Fibroblast of upper back skin (primary cell): ENCODE measurements at places on chromosomes 1 and 21.
A peak's percentile ranks its signal among the peaks of the same experiment; 100 is the strongest.

DNA sequence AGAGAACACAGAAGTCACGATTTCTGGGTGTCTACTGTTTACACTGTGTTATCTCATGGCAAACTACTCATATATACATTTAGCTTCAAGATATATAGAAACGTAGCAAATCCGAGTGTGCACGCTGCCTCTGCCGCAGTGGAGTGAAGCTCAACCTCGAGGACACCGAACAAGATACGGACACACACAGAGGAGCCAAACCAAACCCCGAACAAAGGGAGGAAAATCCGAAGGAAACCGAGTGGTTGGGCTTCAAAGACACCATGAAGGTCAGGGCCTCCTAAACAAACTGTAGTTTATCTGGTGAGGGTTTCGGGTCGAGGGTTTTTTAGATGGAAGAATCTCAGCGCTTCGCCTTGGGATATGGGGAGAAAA lies 34.5 kb downstream of the SLC45A1 start:
- no peak for DNase-seq

DNA sequence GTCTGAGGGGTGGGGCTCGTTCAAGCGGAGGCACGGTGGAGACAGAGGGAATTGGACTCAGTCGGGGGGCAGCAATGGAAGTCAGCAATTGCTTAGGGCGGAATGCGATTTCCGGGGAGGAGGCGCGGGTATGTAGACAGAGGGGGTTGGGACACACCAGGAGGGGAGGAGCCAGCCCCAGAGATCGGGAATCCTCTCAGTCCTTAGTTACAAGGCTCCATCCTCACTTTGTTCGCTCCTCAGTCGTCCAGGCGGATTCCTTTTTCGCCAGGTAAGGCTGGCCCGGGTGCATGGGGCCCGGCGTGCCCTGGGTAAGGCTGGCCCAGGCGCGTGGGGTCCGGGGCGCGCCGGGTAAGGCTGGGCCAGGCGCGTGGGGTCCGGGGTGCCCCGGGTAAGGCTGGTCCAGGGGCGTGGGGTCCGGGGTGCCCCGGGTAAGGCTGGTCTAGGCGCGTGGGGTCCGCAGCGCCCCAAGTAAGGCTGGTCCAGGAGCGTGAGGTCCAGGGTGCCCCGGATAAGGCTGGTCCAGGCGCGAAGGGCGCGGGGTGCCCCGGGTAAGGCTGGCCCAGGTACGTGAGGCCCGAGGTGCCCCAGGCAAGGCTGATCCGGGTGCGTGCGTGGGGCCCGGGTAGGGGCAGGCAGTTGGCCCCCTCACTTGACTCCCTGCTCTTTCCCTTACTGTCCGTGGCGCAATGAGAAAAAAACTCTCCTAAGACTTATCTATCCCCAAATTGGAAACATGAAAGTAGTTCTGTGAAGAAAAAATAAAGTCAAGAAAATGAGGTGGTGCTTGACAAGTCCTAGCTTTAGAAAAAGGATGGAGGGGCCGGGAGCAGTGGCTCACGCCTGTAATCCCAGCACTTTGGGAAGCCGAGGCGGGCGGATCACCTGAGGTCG lies at the start of gene L1TD1:
TSS of gene L1TD1 (plus strand) at position 199 of the 894 bp plus-strand sequence. CDS start 11,780 bp downstream, outside the sequence.
- peak; percentile 30 for DNase-seq

- DNase-seq: no peak
These were observed 177.8 kb downstream of the RUNX1 start for GRCh38 chr21:34871026-34871908.

DNA sequence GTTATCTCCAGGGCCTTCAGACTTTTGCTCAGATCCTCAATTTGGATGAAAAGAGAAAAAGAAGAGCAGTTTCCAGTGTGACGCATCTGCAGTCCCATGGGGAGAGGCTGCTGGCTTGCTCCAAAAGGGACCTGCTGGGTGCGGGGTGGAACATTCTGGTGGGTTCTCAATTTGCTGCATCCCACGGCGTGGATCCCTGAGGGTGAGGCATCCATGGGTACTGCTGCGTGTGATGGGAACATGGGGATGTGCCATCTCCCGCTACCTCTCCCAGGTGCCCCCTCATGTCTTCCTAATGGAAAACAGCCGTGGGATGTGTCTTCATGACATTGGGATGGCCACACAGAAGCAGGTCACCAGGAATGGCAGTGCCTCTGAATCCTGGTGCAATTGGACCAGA lies 221.3 kb upstream of the AJAP1 start:
- DNase-seq: no peak

DNA sequence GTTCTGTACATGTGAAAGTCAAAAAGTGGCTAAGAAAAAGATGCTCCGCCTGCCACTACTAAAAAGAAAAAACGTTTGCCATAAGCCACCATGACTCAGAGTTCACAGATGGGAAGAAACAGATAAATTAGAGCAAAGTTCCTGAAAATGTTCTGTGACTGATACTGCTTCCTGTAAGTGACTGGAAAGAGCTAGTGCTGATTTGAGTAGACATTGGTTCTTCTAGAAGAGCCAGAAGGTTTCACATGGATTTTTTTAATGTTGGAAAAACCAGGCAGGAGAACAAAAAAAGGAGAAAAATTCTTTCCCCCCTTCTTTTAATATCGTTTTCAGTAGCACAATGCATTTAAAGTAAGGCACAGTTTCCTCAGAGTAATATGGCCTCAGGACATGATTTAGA lies 221.4 kb downstream of the HLX start:
- peak; percentile 92 for DNase-seq

- DNase-seq: no peak
These were observed 516.3 kb upstream of the BEND5 start for GRCh38 chr1:49293016-49293415.

DNA sequence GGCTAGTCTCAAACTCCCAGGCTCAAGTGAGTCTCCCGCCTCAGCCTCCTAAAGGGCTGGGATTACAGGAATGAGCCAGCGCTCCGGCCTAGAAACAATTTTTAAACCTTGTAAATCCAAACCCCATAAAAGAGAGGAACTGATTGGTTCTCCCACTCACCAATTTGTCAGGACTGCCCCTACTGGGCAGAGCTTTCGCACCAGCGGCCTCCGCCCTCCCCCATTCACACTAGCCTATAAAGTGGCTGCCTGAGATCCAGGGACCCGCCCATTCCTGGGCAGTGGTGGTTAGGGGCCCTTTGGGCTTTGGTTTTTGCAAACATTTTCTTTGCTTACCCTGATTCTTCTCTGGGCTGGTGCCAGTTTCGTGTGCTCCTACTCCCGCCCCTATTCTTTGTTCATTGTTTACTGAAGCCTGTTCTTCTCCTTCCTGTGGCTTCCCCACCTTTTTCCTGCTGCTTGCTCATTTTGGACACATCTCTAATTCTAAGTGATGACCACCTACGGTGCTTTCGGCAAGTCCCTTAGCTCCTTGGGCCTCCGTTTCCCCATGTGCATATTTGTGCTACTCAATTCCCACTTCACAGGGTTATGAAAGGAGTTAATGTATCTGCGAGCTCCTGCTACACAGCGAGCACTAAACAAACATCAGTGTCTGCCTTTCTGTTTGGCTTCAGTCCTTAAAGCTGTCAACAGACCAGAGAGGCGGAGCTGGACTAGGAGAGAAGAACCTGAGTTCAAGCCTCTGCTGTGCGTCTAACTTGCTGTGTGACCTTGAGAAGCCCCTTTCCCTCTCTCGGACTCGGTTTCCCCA lies 39.8 kb upstream of the CLIC4 start:
- DNase-seq: peak; percentile 87

DNA sequence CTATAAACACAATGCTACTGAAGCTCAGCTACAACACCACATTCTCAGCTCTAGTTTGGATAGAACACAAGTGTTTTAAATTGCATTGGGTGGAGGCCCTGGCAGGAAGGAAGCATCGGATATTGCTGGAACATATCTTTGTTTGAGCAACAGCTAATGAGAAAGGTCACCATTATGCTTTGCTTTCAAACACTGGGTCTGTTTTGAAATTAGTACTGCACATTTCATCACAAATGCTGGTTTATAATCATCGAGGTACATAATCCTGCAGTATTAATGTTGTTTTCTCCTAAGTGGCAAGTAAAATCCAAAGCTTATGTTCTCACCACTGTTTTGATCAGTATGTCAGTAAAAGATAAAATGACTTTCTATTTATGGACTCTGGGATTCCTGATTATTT lies 61.5 kb upstream of the ARHGAP29 start:
- DNase-seq: no peak

DNA sequence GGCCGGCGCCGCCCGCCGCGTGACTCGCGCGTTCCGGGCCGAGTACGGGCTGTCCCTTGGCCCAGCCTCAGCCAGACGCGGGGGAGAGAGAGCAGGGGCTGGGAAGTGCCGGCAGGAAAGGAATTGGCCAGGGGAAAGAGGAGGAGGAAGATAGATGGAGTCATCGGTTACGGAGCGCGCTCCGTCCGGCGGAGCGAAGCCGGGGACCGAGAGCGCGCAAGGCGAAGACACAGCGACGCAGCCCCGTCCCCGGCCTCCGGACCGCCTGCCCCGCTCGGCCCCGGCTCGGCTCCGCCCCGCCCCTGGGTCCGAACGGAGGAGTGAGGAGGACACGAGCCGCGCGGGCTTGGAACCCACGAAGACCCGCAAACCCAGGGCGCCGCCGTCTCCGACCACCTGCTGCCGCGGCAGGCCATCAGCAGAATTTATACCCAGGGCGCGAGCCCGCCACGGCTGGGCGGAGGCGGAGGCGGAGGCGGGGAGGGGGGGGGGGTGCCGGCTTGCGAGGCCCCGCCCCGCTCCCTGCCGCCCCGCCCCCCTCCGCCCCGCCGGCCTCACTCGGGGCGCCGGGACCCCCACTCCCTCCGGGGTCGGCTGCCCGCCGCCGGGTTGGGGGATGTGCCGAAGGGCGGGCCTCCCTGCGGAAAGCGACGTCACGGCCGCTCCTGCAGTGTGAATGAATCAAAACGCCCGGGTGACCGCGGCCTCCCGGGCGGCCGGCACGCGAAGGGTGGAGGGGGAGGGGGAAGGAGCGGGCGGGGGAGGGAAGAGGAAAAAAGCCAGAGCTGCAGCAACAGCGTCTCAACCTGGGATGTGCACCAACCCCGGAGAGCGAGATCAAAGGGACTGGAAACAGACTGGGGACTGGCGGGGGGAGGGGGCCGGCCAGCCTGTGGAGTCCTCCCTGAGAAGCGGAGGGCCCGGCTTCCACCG lies at the start of gene LHX4:
TSS of gene LHX4 (plus strand) at position 782 of the 933 bp plus-strand sequence. CDS start 266 bp downstream, outside the sequence.
- no peak for DNase-seq

DNA sequence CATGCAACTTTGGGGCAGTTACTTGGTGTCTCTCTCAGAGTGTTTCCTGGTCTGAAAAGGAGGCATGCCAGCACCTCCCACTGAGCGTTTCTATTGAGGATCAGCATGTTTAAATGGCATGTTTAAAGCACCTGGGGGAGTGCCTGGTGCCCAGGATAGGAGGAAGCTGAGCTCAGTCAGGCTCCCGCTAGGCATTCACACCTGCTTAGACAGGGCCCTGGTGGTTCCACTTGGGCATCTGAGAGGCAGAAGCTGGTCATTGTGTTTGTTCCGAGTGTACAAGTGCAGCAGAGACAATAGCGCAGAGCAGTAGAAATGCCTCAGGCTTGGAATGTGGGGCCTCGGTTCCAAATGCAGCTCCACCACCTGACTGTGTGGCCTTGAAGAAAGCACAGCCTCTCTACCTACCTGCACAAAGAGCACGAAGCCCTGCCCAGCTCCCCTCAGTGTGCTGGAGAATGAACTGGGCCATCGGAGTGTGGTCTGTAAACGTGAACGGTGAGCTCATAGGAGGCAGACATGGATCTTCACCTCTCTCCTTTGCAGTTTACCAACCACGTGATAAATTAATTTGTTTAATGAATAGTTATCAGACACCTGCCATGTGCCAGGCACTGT lies 20.3 kb upstream of the TMEM222 start:
- no peak for DNase-seq

DNA sequence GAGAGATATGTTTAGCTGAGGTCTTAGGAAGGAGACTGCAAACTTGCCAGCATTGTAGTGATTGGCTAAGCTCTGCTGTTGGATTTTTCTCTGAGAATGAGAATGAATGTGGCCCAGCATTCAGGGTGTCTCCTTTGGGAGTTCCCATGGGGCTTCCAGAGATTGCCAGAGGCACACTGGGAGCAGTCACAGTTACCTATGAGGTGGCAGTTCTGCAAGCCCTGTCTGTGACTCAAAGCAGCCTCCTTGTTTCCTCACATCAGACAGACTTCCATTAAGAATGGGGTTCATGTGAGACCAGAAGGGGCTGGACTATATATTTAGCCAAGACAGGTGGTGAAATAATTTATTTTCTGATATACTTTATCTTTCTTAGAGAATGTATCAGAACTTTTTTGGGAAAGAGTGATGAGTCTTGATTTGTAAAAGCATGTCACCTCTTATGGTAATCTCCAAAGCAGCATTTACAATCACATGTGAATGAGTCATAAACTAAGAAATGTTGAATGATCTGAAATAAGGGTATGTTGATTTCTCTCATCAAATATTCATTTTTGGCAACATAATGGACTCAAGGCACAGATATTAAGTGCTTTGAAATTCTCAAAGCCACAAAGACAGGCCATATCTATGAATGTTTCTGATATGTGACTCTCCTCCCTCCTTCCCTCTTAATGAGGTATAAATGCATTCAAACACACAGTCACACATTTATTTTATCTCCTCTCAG lies 9.5 kb upstream of the SLC19A2 start:
- peak; percentile 7 for DNase-seq

DNA sequence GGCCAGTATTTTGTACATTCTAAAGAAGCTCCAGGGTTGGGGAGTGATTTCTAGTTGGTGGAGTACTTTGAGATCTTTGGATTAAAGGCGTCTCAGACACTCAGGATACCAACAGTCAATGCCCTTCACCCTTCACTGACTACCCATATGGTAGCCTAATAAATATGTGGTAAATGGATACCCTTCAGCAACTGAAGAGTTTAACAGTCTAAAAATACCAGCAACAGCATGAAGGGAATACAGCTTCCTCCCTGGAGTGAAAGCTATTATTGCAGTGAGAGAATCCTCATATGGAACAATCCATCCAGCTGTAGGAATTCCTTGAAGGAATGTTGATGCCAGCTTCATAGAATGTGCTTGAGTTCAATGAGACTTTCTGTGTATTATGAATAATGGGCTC lies 26.8 kb downstream of the DNAJC11 start:
- DNase-seq: no peak

DNA sequence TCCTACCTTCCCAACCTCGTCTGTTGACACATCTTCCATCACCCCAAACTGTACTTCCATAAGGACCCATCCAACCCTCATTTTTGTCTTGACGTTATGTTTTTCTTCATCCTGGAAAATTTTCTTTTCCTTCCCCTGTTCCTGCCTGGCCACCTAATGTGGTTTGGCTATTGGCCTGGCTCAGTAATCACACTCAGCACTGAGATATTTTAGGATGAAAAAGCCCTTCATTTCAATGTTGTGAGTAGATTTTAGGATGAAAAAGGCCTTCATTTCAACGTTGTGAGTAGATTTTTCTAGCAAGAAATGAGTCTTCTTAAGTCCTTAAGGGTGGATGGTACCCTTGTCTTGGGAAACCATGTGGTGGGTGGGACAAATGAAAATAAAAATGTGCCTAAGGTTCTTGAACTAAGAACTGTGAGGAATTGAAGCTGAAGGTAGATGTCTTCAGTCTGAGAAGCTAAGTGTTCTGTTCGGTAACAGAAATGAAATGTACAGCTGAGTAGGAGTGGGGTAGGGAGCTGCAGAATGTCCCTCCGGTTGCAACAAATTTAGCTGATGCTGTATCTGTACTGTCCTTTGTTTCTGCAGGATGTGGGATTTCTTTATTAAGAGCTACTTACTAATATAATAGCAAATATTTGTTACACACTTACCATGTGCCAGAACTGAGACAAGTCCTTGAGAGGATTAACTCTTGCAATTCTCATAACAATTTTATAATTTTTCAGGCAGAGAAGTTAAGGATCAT lies 36.1 kb downstream of the DNTTIP2 start:
- DNase-seq: peak; percentile 82

- DNase-seq: peak; percentile 67
These were observed 3.2 kb upstream of the SRM start for GRCh38 chr1:11062965-11063401.

GRCh38 chr21:45818276-45818903 lies 163.2 kb upstream of the COL6A1 start:
- no peak for DNase-seq
